ENCODE measurements at places on chromosomes 2 and 18.

- peak; percentile 96 for DNase-seq
Measured at GRCh38 chr2:196176142-196176738, 4.9 kb upstream of the STK17B start.

DNA sequence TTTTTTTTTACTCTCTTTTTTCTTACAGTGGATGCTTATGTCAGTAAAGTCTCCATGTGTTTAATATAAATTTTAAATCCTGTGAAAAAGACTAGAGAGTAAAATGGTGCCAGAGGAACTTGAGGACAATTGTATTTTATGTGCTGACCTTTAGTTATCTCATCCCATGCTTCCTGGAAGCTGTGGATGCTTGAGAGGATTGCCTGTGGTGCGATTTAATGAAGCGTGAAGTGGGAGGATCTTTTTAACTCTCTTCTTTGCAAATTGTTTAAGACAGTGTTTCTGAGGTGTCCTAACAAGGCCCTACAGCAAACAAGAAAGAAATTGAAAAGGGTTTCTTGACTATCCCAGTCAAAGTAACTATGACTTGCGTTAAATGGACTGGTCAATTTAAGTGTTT, 84.2 kb downstream of the DTNA start:
- DNase-seq: no peak

- DNase-seq: no peak
Measured at GRCh38 chr18:39487932-39488331, 1922.3 kb upstream of the CELF4 start.

GRCh38 chr2:213757525-213757924, 473.3 kb downstream of the SPAG16 start:
- no peak for DNase-seq

- DNase-seq: peak; percentile 60
Measured at GRCh38 chr2:68426848-68427579, 40.1 kb downstream of the FBXO48 start.

DNA sequence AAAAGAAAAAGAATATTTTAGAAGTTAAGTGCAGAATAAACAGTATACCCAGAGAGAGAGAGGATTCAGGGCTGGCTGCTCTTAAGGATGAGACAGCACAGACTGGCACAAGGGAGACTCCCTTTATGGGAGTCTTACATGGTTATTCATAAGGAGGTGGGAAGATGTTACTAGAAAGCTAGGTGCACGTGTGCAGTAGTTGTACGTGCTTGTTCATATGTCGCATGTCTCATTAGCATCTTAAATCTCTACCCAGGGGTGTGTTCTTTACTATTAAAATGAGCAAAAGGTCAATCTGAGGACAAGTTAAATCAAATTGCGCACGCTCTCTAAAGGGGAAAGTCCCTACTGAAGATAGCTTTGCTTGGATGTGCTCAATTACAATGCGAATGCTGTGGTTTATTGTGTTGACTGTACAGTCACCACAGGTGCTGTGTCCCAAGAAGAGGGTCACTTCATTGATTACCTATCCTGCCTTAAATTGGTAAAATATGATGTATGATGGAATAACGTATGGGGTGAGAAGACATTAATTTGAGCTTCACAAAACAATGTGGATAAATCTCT, 368.0 kb upstream of the SPHKAP start:
- DNase-seq: no peak

DNA sequence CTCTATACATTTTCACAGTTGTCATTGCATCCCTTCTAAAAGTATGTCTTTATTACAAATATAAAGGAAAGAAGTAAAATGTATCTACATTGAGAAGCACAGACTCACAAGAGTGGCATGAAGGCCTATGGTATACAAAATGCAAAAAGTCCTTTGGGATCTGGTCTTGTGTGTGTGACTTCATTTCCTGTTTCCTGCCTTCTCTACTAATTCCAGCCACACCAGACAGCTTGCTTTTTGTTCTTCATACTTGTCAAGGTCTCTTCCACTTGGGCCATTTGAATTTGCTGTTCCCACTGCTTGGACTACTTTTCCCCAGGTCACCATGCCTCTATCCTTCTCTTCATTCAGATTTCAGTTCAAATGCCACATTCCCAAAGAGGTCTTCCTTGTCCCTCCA, 6.7 kb upstream of the PNO1 start:
- no peak for DNase-seq
